ENCODE measurements at places on chromosomes 1 and 21.
A peak's percentile ranks its signal among the peaks of the same experiment; 100 is the strongest.

- peak; percentile 80 for DNase-seq
Observed at GRCh38 chr21:27818847-27819246, 852.0 kb upstream of the ADAMTS5 start.

- no peak for DNase-seq
Observed at GRCh38 chr1:89918794-89919155, 76.1 kb upstream of the ZNF326 start.

- DNase-seq: no peak
Observed at GRCh38 chr1:22331618-22332423, 119.8 kb upstream of the ZBTB40 start.

- DNase-seq: no peak
Observed at GRCh38 chr1:33350611-33351280, 29.8 kb upstream of the A3GALT2 start.

DNA sequence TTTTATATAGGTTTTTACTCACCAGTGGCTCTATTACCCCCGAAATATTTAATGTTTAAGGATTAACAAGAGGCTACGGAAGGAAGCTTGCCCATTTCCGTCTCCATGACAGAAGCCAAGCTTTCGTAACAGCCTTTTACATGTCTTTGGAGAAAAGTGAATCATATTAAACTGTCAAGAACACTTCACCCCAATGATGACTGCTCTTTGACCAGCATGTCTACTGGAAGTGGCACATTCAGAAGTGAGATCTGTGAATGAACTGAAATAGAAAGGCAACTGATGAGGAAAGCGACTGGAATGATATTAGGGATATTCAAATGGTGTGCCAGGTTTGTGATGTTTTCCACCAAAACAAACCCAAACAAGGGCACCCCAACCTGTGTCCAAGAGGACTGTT lies 8.5 kb upstream of the PRDM15 start:
- no peak for DNase-seq

DNA sequence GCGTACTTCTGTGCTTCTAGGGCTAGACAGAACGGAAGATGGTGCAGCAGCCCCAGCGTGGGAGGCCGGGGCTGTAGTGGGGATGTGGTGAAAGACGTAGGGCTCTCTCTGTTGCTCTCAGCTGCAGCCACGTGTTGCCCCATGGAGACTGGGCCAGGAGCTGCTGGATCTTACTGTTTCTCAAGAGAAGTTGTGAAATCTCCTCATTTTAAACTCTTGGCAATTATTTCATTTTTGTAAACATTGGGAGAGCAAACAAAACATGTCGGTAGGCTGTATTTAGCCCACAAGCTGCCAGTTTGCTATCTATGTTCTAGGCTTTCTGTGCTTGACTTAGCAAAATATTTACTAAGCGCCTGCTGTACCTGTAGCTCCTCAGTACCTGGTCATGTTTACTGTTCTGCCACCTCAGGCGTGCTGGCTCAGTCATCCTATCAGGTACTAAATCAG lies 15.9 kb upstream of the ELOA start:
- peak; percentile 98 for DNase-seq

GRCh38 chr1:86365896-86366295 lies 30.2 kb downstream of the ODF2L start:
- no peak for DNase-seq

DNA sequence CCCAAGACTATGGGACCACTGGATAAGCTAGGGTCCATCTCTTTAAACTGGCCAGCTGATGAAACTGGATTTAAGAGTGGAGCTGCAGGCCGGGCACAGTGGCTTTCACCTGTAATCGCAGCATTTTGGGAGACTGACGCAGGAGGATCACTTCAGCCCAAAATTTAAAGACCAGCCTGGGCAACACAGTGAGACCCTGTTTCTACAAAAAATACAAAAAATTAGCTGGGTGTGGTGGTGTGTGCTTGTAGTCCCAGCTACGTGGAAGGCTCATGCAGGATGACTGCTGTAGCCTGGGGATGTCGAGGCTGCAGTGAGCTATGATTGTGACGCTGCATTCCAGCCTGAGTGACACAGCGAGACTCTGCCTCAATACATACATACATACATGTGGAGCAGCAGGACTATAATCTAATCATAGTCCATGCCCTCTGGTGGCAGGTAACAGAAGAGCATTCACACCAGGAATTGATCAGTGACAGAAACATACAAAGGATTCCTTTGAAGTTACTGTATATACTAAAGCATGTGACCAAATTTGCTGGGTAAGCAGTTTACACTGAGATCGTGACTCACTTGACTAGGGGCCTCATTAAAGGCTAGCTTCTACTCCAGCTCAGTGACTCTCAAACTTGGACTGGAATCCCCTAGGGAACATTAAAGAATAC lies 101.5 kb upstream of the SLFNL1 start:
- peak; percentile 77 for DNase-seq

DNA sequence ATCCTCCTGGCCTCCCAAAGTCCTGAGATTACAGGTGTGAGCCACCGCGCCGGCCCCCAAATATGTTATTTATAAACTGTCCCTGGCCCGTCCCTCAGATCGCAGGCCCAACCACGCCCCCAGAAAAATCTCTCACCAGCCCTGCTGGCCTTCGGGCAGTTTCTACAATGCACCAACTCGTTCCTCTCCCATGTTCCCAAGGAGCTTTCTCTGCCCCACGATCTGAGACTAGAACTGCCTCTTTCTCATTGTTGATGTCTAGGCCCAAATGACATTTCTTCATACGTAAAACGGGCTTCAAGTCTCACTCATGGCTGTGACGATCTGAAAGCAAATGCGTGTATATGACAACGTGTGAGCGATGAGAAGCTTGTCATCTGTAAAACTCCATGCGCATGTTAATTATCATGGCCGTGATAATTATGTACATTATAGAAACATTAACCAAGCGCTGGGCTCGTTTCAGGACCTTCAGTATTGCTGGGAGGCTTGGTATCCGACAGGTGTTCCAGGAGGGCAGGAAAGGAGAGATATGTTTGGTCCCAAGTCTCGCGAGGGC lies 748 bp upstream of the NIPAL3 start:
- no peak for DNase-seq

GRCh38 chr1:52588535-52588934 lies 13.6 kb upstream of the GPX7 start:
- DNase-seq: no peak

DNA sequence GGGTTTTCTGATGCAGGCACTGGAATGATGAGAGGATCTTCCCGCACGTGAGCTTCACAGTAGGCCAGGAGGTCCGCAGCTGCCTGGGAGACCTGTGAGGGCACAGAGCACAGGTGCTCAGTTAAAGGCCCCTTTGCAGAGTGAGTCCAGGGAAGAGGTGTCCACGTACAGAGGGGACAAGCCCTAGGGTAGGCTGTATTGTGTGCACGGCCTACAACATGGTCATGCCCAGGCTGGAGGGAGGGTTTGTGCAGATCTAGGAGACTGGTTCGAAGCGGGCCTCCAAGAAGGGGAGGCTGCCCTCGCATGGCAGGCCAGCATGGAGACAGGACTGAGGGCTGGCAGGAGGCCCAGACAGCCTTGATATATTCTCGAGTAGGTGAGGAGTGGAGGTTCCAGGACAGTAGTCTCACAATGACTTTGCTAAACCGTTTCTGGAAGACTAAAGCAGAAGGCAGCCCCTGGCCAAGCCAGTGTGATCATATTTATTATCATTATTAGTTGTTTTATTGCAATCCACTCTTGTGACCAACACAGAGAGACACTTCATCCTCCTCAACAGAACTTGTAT lies 48.0 kb upstream of the B3GALNT2 start:
- DNase-seq: no peak

GRCh38 chr1:76110666-76111065 lies 36.1 kb downstream of the ST6GALNAC3 start:
- DNase-seq: no peak

DNA sequence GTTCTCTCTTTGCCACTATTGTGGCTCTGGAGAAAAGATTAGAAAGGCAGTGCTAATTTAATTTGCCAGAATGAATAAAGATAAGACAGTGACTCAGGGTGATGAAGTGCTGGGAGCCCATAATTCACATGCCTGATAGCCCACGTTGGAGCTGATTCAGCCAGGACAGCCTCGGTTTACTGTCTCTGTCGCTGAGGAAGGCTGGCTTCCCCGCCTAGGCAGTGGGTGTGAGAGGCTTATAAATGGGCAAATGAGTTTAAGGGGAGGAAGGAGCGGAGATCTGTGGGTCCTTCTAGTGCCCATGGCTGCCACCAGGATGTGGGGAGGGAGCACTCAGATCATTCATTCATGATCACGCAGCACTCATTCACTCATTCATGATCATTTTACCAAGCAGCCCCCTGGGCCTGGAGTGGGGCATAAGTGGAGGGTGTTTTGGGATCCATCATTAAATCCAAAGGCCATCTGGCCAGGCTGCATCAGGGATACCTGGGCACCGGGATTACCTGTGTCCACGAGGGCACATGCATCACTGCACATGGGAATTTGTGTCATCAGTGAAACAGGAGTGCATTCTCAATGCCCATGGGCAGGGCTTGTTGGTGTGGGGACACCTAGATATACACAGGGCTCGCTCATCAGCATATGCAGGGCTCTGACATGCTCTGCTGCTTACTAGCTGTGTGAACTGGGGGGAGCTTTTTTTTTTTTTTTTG lies 315.4 kb downstream of the MATN1 start:
- DNase-seq: no peak

DNA sequence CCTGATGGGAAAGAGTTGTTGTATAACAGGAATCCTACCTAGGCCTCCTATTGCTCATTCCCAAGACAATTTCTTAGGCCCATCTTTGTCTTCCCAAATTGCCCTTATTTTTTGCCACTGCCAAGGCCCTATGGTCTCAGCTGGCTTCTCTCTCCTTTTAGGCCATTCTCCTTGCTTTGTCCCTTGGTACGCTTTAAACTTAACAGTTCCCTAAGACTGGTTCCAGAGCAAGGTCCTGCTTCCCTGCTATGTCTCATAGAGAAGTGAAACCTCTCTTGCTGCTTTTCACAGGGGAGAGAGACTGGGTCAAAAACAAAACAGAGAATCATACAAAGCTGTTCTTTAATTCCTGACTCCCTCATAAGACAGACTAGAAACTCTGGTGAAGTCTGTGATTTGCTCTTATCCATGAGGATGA lies 77.1 kb downstream of the XCL2 start:
- DNase-seq: no peak

DNA sequence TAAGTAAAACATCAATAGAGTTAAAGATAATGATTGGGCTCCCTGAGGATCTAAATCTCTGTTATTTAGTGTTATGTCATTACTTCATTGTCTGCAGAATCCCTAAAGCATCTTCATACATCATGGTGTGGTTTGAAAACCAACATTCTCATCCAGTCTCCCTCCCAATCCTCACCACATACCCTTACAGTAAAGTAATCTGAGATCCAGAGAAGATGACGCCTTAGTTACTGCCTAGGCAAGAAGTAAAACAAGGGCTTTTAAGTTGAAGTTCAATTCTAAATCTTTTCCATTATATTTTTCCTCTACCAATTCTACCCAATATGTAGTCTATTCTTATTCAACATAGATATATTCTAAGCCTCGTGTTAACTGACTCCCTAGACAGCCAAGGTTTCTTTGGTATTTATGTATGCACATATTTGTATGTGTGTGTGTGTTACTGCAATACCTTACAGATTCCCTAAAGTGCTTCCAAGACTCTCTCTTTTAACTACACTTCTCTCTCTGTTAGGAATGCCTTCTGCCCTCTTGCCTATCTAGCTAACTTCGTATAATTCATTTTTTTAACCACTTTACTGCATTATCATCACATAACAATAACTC lies 17.3 kb downstream of the DPH5 start:
- no peak for DNase-seq

- DNase-seq: no peak
Observed at GRCh38 chr1:183185941-183186490, at the start of gene LAMC2. LAMC2 (plus strand) TSS chr1:183186264; CDS start chr1:183186353, 89 bp downstream.

GRCh38 chr1:215345766-215346165 lies 221.3 kb upstream of the KCTD3 start:
- DNase-seq: no peak

DNA sequence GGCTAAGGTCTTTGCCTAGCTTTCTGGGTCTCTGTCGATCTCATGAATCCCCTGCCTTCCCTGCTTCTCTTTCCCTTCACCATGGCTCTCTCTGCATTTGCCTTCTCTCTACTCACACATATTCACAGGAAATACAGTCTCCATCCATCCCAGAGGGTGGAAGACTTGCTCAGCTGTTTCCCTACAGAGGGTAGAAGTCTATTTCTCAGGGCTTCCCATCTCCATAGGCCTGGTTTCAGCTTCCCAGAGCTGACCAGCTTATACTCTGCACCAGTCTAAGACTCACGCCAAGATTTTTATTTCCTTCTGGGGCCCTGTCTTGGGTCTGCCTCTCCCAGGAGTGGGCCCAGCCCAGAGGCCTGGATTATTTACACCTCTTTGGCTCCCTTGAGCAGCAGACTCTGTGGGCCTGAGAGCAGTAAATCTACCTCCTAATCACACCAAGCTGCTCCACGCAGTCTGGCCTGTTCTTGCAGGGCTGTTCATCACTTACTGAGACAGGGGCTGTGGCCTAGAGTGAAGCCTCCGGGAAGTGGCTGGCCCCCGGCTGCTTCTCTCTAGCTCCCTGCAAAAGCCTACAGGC lies 102.5 kb downstream of the PLXNA2 start:
- DNase-seq: peak; percentile 65

DNA sequence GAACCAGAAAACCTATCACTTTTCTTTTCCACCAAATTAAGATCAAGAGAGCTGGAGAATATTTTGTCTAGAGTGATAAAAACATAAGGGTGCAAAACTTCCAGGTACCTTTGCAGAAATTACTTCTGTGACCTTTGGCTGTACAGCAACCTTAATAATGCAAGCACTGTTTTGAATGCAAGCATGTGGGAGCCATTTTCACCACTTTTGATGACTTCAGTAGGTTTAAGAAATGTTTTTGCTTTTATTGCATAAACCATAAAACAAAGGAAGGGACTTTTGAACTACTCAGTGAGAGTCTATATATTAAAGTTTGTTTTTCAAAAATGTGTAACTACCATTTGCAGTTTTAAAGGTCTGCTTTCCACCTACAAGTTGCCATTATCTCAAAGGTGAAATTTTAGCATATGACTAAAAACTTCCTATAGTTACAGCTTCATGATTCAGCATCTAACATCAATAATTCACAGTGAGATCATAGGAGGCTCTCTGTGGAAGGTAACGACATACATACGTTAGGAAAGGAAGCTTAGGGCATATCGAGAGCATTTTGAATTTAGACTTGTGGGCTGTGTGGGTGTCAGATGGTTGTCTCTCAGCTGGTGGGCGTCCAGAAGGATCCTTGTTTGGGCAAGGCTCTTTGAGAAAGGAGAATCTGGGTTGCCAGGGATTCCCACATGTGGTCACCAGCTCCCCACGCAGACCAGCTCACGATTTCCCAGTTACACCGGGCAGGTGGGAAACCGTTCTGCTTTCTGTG lies 1.1 kb upstream of the GADD45A start:
- peak; percentile 38 for DNase-seq

Measured in fibroblast of villous mesenchyme (primary cell).